ENCODE measurements at places on chromosomes 2 and 18. TPM values are rescaled to one million over a fixed set of nuclear protein-coding genes. Genes with fewer than 3 reads are reported as not detected.

- DNase-seq: no peak
Observed at GRCh38 chr2:168470320-168471162, 14.5 kb downstream of the CERS6 start.

GRCh38 chr2:229296016-229296415 lies 24.9 kb upstream of the PID1 start:
- no peak for DNase-seq

DNA sequence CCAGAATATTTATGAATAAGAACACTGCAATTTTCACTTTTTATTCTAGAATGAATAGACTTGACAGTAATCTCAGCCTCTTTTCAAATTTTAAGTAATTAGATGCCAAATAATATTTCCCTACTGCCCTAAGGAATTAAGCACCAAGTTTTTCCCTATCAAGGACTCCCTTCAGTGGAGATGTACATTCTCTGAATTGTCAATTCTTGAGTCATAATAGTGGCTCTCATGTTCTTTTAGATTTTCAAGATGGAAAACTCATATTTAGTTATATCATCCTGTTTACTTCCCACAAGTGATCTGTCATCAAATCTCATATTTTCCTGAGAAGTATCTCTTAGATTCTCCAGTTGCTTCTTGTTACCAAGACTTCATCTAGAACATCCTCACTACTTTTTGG lies 1248.9 kb upstream of the CHAC2 start:
- DNase-seq: no peak

DNA sequence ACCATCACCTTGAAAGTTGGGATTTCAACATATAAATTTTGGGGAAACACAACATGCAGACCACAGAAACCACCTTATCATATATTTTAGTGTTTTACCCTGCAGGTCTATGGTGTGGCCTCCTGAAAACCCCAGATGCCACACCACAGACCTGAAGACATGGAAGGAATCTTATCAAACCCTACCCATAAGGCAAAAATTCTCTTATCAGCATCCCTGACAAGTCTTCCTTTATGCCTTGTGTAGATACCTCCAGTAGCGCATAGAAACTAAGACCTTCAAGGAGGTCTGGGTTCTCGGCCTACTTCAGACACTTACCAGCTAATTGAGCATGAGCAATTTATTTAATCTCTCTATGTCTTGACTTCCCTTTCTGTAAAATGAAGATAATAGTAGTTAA lies 59.1 kb upstream of the SLC14A2 start:
- no peak for DNase-seq

DNA sequence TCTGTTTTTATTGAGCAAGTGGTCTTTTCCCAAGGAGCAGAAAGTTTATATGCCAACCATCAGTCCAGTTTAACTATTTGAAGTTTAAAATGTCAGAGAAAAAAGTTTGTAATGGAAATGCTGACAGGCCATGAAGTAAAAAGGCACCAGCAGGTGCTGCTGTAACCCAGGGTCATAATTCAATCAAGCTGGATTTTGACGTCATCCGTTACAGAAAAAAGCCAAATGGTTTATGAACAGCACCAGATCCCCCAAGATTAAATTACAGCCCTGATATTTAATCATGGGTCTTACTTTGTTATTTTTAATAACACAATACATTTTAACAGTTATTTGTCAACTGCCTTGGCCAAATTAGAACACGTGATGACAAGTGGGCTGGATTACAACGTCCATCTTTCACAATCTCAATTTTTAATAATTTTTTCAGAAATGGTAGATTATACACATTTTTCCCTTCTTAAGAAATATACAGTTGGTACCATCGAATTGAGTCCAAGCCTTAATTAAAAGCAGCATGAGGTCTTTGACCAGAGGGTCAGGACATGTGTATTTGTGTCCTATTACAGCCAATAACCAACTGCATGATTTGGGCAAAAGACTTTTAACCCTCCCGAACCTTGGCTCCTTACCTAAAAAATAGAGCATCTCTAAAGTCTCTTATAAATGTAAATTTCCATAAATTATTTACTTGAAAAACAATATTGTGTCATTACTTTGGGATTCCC lies 10.0 kb downstream of the TCF4 start:
- no peak for DNase-seq

The ICA1L gene
- total RNA-seq: 1.8 TPM

DNA sequence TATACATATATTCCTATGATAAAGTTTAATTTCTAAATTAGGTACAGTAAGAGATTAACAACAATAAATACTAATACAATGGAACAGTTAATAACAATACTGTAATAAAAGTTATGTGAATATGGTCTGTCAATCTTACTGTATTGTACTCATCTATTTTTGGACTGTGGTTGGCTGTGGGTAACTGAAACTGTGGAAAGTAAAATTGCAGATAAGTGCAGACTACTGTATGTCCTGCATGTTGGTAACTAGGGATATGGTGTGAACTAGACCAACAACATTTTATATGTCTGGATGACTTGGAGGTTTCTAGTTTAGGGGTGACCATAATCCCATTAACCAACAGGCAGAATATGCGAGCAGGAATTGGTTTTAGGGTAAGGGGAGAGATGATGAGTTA lies 23.3 kb downstream of the PHLPP1 start:
- no peak for DNase-seq

GRCh38 chr2:105544591-105545377 lies 145.9 kb upstream of the FHL2 start:
- DNase-seq: peak; percentile 2

The CFAP65 gene
- total RNA-seq: 1.6 TPM

DNA sequence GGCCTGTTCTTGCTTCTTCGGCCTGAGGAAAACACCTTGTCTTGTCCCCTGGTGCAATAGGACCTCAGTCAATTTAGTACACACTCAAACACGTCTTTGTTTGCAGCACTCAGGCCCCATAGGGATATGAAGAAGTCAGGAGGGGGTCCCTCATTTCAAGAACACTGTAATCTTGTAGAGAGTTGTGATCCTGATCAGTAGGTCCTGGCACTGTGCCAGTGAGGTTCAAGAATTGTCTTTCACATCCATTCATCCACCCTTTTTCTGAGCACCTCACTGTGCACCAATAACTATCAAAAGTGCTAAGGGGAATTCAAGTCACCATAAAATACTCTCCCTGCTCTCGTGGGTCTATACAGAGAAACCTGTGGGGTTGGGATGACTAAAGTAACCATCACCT lies 131.4 kb upstream of the LHCGR start:
- DNase-seq: no peak

GRCh38 chr2:240320204-240320993 lies 115.1 kb upstream of the GPC1 start:
- DNase-seq: no peak

DNA sequence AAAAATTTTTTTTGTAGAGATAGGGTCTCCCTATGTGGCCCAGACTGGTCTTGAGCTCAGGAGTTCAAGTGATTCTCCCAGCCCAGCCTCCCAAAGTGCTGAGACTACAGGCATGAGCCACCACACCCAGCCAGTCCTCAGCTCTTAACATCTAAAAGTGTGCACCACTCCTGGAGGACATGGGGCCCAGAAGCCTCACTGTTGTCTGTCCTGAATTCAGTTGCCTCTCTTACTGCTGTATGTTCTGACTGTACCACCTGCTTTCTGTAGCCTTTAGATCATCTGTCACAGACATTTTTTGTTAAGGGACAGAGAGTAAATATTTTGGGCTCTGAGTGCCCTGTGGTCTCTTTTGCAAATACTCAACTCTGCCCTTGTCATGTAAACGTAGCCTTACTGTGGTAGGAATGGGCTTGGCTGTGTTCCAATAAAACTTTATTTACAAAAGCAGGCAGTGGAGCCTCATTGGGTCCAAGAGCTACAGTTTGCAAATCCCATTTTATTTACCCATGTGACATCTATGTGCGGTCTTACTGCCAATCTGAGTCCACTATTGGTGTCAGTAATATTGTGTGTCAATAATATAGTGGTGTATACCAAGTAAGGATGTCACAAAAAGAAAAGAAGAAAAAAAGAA lies 38.1 kb downstream of the TMEM37 start:
- DNase-seq: no peak

The SOWAHC gene
- total RNA-seq: 35.7 TPM

DNA sequence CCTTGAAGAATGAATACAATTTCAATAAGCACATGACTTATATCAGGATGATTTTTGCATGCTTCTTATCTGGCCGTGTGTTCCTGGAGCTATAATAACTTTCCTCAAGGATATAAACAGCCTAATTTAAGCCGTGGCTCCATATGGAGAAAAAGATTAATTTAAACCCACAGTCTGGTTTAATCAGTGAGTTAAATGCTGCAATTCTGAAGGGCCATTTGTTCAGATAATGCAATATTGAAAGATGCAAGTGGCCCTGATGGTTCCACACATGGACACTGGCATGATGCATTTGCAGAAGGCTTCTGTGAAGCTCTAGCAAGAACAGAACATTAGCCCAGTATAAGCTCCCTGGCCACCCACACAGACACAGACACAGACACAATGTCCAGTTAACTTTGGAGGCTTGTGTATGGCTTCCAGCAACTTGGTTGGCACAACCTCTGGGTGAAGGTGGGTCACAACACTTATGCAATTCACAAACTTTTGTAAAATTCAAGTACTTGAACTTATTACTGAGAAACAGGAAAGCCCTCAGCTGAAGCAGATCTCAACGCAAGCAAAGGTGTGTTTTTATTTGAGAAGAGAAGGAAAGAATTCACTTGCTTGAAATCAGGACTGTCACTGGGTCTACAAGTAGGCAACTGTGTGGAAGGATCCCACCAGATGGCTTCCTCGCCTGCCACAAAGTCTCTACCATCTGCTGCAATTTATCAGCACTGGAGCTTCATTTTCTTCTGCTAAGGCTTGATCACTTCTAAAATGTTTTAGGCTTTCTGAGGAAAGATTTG lies 63.3 kb downstream of the MDH1 start:
- no peak for DNase-seq

The IL1R2 gene
- 152 TPM for total RNA-seq

GRCh38 chr18:13300029-13300428 lies 81.5 kb downstream of the LDLRAD4 start:
- no peak for DNase-seq

The MEIS1 gene
- total RNA-seq: 8.9 TPM

The TSPYL6 gene
- total RNA-seq: not detected

The VAMP8 gene
- total RNA-seq: 222 TPM

- DNase-seq: no peak
Observed at GRCh38 chr2:240713928-240714746, 22.5 kb downstream of the AQP12A start.

- no peak for DNase-seq
Observed at GRCh38 chr2:165193178-165193777, 10.6 kb downstream of the SCN3A start.

DNA sequence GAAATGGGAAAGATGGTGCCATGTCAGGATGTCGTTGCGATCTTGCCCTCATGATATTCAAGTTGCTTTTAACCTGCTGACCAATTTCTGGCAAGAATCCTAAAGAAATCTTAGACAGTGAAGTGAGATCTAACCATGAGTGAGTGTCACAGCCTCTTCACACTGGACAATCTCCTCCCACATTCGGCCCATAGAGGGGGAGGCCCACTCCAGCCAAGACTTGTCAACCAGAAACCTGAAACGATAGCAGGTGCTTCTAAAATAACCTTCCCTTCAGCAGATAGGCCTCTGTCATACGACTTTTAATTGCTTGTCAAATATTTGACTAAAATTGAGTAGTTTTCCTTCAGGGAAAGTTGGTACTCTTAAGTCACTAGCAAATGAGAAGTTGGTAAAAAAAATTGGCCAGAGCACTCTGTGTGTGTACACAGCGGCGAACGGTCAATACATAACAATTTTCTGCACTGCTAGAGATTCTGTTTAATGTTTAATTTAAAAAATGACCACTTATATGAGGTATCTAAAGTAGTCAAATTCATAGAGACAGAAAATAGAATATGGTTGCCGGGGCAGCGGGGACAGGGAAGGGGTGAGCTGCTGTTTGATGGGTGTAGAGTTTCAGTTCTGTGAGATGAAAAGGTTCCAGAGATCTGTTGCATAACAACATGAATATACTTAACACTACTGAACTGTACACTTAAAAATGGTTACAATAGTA lies 110.2 kb downstream of the VAPA start:
- DNase-seq: no peak

DNA sequence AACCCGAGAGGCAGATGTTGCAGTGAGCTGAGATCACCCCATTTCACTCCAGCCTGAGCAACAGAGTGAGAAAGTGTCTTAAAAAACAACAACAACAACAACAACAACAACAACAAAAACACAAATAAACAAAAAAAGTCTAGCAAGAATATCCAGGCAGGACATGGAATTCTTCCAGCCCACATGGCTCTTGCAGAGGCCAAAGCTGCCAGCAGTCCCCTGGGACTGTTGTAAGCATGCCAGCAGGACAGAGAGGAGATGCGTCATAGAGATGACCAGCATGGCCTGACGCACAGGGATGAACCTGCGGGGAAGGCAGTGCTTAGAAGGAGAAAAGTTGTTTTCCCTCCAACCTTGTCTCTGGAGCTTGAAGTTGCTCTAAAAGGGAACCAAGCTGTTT lies 182.3 kb upstream of the PGAP1 start:
- DNase-seq: no peak

DNA sequence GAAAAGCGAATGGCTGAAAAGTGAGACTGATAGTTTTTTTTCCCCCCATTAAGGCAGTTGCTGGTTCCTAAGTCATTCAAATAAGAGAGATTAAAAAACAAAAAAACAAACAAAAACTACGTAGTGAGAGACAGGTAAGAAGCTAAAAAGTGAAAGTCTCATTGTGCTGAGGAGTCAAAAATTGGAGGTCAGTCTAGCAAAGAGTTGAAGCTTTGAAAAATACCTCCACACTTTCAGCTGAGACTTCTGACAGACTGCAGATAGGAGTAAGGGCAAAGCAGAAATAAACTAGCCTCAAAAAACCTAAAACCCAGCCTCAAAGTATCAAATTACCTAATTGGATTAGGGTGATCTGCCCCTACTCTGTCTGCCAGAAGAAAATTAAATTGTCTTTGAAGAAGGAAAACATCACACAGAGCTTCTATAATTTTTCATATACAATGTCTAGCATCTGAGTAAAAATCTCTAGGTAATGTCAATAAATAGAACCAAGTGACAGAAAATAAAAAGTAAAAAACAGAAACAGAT lies 10.9 kb upstream of the EIF2AK3 start:
- DNase-seq: no peak

- DNase-seq: no peak
Observed at GRCh38 chr2:241816431-241817121, 7.6 kb downstream of the NEU4 start.

DNA sequence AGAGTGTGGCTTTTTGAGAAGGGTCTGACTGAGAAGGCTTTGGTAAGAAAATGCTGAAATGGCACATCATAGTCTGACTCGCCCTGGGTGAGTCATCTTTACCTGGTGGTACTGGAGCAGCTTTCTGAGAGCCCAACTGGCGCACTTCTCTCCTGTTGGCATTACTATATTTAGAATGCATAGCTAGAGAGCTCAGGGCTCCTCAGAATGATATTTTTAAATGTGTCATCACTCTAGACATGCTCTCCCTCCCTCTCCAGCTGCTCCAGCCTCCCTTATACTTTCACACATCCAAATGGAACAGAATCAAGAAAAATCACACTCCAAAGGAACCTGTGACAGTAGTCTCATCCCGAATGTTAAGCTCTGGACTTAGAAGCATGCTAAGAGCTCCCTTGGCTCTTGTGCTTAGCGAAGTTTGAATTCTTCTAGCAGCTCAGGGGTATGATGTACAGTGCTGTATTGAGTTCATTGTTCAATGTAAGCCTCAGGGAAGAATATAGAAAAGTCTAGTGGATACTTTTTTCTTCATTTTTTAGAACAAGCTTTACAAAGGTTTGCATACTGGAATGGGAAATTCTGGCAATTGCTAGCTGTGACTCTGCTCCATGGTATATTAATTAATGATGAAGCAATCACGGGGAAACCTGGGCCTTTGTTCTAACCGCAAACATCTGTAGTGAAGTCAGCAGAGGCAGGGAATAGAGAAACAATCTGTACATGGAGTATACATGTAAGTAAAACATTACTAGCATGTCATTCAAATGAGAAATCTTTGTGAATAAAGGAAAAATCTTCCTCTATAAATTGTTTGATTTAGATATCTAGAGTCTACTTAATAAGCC lies 751.2 kb upstream of the NRXN1 start:
- no peak for DNase-seq
